ENCODE measurements at places on chromosomes 1 and 21.

DNA sequence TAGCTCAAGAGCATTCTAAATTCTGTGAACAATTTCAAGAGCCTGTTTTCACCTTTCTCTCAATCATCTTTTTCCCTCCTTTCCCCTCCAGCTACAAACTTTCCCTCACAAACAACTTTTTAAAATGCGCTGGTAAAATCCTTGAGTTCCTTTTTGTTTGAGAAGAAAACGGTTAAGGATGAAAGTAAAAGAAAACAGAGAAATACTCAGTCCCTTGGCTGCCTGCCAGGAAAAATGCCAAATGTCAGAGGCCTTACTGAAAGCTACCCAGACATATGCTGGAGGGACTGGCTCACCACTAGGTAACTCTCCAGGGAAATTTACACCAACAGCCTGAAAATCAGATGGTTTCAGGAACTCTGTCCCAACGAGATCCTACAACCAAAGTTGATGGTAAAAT is 11.0 kb upstream of the SERBP1 start:
- DNase-seq: no peak

DNA sequence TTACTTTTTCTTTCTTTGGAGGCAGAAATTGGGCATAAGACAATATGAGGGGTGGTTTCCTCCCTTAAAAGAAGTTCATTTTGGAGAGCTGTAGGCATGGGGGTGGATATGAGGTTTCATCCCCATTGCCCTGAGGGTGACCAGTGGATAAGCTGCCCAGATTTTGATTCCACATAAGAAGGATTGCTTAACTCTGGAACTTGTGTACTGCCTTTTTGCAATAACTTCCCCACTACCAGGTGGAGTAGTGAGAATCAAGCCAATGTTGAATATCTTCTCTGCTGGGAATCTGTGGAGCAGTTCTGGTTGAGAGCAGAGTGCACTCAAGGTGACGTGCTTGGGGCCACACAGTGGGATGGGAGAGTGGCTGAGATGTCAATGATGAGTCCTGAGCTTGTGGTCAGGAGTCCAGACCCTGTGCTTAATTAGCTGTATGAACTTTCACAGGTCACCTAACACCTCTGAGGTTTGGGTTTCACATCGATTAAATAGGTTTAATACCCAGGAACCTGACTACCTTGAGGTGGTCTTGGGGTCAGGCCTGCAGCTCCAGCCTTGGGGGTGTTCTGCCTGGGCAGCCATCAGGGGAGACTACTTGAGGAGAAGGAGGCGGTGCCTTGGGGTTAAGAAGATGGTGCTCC is 152.9 kb downstream of the FCRL5 start:
- DNase-seq: no peak

DNA sequence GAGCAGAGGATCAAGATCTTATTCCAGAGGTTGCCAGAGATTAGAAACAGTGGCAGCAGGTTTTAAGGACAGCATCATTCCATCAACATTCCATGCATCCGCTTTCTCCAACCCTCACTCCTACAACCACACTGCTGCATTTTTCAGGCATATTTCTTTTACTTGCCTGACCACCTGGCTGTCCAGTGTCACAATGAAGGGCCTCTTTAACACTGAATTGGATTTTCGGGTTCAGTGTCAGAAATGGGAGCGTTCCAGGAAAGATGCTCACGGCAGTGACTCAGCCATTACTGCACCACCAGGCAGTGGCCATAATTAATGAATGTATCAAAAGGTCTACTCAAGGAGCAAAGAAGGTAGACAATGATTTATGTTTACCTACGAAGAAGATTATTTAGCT is 200.4 kb upstream of the ESRRG start:
- no peak for DNase-seq

- no peak for DNase-seq
These were observed 104.3 kb downstream of the RYR2 start for GRCh38 chr1:237146241-237146640.

- no peak for DNase-seq
These were observed 42.0 kb downstream of the EEIG2 start for GRCh38 chr1:108601708-108602410.

GRCh38 chr1:156945881-156946661 is 25.6 kb downstream of the LRRC71 start:
- no peak for DNase-seq

- no peak for DNase-seq
These were observed 18.9 kb upstream of the SCAF4 start for GRCh38 chr21:31750843-31751242.

DNA sequence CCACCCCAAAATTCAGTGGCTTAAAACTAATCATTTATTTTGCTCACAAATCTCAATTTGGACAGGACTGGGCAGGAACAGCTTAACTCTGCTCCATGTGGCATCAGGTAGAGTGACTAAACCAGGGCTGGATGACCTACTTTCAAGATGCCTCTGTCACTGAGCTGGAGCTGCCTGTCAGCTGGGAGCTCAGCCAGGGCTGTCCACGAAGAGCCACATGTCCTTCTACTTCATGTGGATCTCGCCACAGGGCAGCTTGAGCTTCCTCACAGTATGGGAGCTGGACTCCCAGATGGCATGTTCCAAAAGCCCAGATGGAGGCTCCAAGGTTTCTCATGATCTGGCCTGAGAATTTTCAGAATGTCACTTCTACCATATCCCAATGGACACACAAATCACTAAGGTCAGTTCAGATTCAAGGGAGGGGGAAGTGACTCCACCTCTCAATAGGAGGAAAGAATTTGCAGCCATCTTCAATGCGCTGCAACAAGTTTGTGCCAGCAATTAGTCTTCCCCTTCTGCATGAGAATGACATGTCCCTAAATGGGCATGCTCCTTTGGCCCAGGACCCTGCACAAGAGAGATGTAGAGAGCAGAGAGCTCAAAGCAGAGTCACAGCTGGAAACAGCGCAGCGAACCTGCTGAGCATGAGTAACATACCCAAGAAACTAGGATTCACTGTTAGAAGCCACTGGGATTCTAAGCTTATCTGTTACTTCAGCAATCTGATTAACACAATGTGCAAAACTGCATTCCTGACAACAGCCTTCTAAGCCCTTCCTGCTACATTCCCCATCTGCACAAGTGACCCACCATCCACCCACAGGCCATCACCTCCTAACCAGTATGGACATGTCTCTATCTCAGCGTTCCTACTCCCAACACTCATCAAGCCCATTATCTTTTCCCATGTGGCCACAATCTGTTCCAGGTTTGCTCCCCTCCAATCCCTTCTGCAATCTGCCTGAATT is 17.0 kb downstream of the HLCS start:
- DNase-seq: no peak

GRCh38 chr1:228316589-228317387 is 89.8 kb downstream of the TRIM11 start:
- peak; percentile 15 for DNase-seq

- no peak for DNase-seq
These were observed 18.4 kb upstream of the ABL2 start for GRCh38 chr1:179247923-179248322.

DNA sequence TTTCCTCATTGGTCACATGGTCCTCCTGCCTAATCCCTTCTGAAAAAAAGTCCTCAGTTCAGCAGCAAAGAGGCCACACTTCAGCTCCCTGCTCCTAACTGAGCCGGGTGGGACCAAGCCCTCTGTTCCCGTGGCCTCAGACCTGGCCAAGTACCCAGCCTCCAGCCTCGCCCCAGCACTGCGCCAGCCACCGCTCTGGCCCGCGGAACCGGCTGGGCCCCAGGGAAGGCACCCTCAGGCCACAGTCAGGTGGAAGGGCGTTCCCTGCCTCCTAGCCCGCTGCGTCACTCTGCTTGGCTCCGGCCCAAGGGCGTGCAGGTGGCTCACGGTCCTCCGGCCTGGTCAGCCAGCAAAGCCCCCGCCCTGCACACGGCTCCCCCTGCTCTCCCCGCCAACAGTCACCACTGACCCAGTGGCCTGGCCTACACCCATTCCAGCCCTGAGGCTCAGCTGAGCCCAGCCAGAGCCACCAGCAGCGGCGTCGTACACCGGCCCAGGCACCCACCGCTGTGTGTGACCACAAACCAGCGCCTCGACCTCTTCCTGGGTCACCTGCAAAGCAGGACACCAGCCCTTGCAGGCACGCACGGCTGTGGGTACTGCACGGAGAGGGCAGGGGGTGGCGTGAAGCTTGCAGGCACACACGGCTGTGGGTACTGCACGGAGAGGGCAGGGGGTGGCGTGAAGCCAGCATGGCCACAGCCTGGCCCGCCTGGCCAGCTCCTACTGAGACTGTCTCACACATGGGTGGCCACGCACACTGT is 19.4 kb downstream of the NADK start:
- no peak for DNase-seq

DNA sequence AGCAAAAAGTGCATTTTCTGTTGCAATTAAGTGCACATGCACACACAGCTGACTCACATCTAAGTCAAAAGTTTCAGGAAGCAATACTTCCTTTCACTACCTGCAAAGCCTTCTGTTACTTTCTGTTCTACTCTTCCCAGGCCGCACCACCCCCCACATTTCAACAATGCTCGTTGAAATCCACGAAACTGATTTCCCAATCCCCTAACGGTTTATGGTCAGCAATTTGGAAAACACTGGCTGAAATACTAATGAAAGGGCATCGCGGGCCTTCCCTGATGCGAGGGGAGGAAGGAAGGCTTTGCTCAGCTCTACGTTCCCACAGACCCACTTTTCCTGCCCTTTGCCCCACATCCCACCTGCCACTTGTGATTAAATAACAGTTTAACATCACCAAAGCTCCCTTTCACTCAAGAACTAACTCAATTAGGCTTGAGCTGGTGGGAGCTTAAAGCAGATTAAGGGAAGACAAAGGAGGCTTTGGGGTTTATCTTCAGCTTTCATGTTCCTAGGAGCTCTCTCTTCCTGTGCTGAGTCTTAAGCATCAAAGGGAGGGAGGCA is 243.2 kb upstream of the RAB4A start:
- DNase-seq: no peak

DNA sequence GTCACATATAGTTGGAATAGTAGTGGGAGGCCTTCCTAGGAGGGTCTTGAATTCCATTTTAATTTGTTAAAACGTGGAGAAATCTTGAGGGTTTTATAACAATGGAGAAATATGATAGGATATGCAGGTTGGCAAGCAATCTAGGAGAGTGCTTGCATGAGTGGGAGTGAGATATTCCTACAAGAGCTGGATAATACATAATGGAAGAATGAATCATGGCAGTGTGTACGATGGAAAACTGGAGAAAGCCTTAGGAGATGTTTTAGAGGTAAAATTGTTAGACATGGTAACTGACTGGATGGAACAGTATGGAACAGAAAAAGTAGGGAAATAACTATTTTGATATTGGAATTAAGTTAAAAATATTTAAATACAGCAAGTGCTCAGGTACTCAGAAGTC is 352.4 kb downstream of the PTBP2 start:
- DNase-seq: no peak

DNA sequence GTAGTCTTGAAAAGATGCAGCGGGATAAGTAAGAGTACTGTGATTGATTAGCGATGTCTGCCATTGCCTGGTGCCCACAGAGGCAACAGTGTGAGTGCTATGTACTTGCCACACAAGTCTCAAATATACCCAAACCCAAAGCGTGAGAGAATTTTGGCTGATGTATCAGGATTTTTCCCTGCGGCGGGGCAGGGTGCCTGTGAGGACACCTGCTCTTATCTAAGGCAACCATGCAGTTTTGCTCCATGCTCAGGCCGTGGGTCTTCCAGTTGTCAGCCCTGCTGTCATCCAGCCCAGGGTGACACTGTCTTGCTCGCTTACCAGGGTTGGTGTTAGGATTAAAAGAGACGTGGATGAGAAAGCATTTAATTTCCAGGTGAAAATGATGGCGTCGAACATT is 202.7 kb downstream of the PTPRU start:
- DNase-seq: no peak

GRCh38 chr1:8831340-8831739 is 13.9 kb upstream of the RERE start:
- DNase-seq: no peak

DNA sequence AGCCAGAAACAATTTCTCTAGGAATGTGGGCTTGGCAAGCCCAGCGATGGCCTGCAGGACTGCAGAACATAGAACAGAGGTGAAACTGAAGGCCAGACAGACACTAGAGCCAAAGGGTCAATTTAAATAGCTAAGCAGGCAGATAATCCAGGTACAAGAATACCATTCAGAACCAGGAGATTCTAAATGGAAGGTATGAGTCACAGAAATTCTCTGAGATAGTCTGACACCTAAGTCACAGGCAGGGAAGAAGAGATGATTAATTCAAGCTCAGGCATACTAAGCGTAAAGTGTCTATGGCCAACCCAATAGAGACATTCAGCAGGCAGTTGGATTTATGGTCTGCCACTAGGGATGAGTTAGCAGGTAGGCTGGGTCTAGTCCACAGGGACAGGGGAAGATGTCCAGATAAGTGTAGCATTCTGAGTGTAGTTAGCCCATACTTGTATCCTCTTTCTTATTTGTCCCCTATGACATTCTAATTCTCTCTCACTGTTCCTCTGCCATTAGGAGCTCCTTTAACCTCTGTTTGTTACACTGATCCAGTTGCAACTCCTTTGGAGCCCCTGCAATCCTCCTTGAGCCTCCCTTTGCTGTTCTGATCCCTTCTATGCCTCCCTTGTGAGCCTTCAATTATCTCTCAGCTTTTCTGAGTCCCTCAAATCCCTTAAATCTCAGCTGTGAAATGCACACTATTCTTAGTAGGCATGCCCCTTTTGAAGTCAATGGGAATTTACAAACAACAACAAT is 383.8 kb downstream of the LMO4 start:
- DNase-seq: no peak

GRCh38 chr1:109905491-109905890 is 5.2 kb upstream of the CSF1 start:
- DNase-seq: no peak

DNA sequence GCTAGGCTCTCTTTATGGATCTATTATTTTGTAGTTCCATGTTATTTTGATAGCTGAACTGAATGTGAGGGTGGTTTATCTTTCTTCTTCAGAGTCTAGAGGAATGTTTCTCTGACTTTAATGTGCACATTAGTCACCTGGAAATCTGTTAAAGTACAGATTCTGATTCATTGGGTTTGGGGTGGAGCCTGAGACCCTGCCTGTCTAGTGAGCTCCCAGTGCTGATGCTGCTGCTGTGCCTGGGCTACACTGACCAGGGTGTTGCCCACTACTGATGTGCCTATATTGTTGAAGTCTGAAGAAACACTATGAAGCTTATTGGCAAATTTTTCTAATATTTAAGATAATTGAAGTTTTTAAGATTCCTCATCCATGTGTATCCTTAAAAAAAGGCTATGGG is 35.9 kb downstream of the CD46 start:
- DNase-seq: no peak

DNA sequence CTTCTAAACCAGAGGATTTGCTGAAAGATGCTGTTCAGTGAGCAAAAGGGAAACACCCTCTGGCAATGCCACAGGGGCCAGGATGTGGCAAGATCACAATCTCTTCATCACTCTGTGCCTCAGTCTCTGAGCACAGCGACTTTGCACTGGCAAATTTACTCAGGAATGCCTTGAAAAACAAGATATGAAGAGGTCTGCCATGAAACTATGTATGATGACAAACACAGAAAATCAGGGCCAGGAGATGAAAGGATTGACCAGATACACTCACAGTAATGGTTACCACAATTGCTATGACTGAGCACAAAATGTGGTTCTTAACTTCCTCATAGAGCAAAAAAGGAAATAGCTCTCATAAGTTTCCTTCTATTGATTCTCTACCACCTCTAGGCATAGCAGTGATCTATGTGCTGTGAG is 5.8 kb downstream of the TTC13 start:
- DNase-seq: peak; percentile 62
